D341Med (cell line): ENCODE measurements at places on chromosomes 7 and 10.

DNA sequence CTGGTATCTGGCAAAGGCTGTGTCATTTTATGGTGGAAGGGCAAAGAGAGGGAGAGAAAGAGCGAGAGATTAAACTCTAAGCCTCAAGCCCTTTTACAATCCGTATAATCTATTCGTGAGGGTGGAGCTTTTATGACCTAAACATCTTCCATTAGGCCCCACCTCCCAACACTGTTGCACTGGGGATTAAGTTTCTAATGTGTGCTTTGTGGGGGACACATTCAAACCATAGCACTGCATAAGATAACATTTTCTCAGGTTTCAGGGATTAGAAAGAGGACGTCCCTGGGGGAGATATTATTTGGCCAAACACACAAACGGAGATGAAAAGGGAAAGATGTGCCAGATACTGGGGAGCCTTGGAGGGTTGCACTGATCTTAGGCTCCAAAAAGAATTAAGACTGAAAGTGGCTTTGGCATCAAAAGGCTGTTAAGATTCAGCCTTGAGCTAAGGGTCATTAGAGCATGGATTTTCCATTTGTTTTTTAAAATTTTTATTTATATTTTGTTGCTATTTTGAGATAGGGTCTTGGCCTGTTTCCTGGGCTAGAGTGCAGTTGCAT lies 19.0 kb downstream of the COL26A1 start:
- no peak for DNase-seq

DNA sequence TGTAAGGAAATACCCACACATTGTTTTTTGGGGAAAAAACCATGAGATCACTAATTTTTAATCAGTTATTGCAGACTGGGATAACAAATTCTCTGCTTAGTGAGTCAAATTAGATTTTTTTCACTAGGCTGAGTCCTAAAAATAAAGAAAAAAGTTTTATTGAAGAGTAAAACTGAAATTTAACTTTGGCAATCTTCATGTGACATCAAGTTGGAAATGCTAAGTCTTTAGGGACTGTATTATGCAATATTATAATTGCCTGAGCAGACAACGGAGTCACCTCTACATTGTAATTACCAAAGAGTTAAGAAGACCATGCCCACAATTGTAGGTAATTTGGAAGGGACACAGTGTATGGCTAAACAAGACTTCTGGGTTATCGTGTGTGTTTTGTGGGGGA lies 2.2 kb upstream of the CLEC5A start:
- no peak for DNase-seq

GRCh38 chr7:78787854-78788253 lies 665.6 kb downstream of the MAGI2 start:
- DNase-seq = no peak

GRCh38 chr7:149706398-149706797 lies 67.0 kb downstream of the ZNF467 start:
- DNase-seq = no peak

DNA sequence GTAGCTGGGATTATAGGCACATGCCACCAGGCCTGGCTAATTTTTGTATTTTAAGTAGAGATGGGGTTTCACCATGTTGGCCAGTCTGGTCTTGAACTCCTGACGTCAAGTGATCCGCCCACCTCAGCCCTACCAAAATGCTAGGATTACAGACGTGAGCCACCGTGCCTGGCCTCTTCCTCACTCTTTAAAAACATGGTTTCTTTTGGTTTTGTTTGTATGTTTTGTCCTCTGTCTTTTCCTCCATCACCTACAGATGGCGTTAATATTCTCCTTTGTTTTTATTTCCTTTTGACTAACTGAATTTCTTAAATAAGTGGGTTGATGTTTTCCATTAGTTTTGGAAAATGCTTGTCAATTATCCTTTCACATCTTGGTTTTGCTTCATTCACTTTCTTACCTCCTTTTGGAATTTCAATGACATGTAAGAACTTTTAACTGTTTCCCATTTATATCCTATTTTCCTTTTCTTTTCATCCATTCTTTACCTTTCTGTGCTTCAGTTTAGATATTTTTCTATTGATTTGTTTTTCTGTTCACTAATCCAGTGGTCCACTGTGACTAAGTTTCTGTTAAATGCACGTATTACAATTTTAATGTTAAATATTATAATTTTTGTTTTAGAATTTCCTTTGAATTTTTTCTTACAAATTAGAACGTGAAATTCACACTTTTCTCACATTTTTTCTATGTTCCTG lies 104.1 kb downstream of the ZNF467 start:
- DNase-seq = no peak

GRCh38 chr10:3472287-3473051 lies 299.9 kb upstream of the PITRM1 start:
- no peak for DNase-seq

DNA sequence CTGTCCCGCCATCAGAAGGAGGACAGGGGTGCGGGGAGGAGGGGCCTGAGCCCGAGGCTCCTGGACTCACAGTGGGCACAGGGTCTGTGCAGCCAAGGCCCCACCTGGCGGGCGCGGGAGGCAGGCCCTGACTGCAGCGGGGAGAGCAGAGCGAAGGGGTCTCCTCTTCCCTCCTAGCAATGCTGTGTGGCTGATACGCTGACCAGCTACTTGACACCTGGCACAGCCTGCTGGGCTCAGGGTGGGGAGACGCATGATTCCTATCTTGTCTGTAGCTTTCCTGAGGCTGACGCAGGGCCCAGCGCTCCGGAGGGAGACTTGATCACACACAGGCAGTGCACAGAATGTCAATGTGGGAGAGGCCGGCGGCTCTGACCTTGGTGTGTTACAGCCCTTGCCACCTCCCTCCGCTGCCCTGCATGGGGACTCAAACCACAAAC lies 174.9 kb downstream of the ELFN1 start:
- DNase-seq = no peak

DNA sequence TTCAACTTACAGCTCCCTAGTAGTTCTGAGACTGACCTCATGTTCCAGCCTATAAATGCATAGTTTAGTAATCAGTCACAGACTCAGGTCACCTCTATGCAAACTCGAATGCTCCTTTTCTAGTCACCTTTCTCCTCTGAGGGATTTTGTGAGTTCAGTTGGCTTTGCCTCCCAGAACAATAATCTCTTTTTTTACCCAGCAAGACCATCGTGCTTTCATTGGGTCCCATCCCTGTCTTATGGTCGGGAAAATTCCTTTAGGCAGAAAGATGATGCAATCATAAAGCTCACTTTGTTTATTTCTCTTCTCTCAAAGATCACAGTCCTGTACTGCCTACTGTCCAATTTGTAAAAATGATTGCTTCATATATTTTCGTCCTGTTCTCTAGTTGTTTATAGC lies 38.4 kb downstream of the TWIST1 start:
- no peak for DNase-seq

DNA sequence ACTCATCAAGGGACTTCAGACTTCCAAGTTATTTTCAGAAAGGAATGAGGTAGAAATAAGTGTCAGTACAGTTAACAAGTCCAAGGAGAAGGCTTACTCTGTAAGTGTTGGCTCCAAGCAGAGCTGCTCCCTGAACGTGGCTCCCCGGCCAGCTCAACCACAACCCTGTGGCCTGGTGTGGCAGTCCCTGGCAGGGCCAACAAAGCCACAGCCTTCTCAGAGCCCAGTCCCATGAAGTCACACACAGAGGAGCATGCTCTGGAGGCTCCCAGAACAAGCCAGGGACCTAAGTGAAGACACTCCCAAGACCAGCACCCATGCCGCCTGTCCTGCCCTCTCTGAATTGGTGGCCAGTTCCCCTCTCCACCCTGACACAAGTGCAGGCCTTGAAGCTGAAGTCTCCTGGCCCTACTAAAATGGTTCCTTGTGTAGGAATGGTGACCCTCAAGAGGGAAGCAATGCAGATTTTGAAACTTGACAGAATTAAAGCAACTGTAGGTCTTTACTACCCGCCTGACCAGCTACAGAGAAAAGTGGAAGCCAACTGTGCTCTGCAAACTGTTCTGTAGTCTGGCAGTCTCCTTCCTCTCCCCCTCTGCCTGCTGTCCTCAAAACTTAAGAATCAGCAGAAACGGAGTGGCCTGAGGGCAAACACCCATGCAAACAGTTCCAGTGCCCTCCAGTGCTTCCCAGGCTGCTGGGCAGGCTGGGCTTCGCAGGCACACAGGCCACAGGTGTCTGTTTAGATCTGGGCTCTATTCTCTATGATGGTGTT lies 51.1 kb downstream of the NOD1 start:
- DNase-seq = no peak

DNA sequence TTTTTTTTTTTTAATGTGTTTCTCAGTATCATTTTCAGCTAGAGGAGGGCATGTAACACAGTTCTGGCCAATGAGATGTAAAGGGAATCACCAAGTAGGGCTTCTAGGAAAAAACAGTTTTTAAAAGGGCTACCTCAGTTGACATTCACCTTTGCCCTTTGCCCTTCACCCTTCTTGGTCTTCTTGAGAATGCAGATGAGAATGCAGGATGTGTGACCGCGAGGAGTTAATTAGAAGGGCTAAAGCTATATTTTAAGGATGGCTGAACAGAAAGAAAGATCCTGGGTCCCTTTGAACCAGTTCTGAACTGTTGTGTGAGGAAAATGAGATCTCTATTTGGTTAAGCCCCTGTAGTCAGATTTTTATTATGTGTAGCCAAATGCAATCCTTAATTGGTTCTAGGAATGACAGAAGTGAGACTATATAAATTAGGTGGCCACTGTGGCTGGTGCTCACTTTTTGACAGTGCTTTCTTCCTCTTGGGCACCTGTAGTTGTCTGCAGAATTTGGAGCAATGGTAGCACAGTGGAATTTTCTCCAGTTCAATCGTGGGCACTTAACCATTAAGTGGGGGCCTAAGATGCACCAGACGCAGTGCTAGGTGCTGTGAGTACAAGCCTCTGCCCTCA lies 21.1 kb upstream of the TOMM7 start:
- DNase-seq = no peak

GRCh38 chr10:93261961-93262610 lies 188.4 kb downstream of the CYP26A1 start:
- no peak for DNase-seq

- no peak for DNase-seq
Measured at GRCh38 chr7:131076032-131076431, 251.6 kb upstream of the MKLN1 start.

DNA sequence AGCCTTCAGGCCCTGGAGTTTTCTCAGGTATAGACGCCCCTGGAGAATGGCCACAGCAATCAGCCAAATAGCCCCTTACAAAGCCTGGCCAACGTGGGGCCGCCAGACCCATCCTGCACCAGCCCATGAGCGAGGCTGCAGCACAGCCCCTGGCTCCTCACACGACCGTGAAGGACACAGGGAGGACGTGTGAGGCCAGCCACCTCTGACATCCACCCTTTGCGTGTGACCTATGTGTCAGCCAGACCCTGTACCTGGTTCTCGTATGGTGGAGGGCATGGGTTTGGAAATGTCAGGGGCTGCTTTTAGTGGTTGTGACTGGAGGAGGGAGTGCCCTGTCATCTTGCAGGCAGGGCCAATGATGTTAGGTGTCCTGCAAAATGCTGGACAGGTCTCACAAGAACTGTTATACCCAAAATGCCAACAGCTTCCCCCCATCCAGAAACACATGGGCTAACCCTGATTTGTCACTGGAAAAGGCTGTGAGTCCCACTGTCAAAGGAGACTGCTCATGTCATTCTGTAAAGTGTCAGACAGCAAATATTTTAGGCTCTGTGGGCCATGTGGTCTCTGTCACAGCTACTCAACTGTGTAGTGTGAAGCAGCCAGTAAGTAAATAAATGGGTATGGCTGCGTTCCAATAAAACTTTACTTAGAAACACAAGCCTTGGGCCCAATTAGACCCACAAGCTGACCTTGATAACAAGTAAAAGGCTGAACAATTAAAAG lies 30.0 kb downstream of the NOD1 start:
- no peak for DNase-seq

DNA sequence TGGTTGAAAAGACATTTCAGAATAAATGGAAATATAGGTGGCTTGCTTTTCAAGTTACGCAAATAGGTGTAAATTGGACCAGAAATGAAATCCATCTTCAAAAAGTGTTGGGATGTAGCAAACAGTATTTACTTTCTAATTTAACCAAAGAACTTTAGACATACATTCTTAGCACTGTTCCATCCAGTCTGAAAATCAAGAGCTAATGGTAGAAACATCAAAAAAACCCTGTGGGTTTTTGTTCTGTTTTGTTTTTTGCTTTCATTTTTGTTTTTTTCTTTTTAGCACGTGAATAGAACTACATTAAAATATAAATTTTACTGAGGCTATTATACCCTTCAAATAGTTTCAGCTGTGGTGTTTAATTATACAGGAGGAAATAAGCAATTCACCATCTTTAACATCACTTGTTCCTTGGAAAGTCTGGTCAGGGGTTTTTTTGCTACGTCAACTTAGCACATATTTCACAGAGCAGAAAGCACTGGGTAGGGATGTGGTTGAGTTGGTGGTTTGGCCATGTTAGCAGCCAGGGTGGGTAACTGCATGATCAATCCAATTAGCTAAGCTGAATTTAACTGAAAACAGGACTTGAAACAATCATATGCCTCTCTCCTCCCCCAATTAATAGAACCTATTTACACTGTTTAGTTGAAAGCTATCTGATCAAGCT lies 275.4 kb upstream of the PFKP start:
- no peak for DNase-seq

DNA sequence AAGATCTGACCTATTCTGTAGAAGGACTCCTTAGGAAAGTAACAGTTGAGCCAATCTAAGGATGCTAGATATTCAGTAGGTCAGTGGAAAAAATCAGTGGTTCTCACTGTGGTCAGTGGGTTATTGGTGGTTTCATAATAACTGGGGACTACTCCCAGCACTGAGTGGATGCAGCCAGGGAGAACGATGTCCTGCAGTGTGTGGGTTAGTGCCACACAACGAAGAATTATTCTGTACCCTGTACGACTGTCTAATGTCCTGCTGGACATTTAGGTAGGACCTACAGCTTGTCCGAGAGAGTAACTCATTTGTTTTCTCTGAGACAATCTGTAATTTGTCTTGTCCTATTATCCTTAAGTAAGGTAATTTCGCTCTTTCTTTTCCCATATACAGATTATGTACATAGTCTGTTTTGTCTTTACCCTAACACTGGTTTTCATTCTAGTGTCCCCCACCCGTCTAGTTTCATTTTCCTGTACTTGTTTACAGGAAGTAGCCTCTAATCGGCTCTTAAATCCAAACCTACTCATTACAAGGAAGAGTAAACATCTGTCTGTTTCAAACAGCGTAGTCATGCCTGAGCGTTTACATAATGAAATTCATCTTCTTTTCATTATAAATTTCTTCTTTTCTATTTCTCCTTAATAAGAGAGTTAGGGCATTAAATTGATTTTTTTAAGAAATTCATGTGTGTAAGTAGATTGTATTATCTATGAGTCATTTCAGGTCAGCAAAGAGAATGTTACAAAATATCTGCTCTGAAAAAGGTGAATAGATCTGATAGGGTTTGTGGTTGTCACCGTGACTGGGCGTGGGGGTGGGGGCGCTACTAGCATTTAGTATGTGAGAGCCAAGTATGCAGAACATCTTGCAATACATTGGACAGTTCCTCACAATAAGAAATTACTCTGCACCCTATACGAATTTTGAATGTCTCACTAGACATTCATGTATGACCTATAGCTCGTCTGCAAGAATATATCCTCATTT lies 8.3 kb upstream of the ZC3HAV1L start:
- DNase-seq = no peak

DNA sequence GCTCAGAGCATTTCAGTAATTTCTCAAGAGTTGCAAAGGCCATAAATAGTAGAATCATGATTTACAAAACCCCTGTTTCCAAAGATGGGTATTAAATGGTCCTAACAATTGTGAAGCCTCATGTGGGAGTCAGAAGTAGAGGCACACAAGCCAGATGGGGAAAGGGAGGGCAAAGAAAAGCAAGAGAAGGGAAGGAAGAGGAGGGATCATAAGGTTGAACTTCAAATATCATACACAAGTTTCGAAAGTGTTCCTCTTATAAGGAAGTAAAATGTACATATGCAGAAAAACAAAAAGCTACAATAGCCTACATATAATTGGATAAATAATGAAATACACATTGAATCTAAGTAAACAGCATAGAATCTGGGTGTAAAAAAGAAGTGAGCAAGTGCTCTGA lies 6.0 kb downstream of the LIPN start:
- DNase-seq = no peak
